Activated naive CD8-positive, alpha-beta T cell treated with anti-CD3 and anti-CD28 coated beads for 36 hours (primary cell): ENCODE measurements at places on chromosomes 5 and 9. TPM values are rescaled to one million over a fixed set of nuclear protein-coding genes. Genes with fewer than 3 reads are reported as not detected.

GRCh38 chr9:114633438-114634089, 22.5 kb downstream of the TMEM268 start:
- no peak for DNase-seq

- DNase-seq = no peak
These were observed 64.8 kb upstream of the TTC23L start for GRCh38 chr5:34774139-34774538.

GRCh38 chr5:140312067-140312790, 9.3 kb upstream of the PFDN1 start:
- no peak for DNase-seq

GRCh38 chr5:14669975-14670374, 5.5 kb downstream of the OTULIN start:
- DNase-seq = no peak

GRCh38 chr5:137078171-137078665, 420.9 kb downstream of the SPOCK1 start:
- DNase-seq = no peak

DNA sequence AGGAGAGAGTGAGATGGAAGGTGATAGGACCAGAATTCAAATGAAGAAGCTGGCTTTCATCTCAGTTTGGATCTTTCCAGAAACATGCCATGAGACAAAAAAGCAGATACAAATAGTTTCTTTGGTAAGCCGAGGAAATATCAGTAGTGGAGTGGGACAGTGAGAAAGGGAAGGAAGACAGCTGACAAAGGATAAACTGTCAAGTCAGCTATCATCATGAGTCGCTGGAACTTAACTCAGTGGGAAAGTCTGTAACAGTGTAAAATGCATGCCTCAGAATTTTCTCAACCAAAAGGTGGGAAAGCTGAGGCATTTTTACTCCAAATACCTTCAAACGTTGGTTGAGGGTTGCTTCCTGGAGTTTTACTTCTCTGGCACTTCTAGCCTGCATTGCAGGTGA, 129.8 kb downstream of the PLPPR1 start:
- DNase-seq = no peak

GRCh38 chr5:51997949-51998348, 614.7 kb downstream of the ISL1 start:
- DNase-seq = no peak

DNA sequence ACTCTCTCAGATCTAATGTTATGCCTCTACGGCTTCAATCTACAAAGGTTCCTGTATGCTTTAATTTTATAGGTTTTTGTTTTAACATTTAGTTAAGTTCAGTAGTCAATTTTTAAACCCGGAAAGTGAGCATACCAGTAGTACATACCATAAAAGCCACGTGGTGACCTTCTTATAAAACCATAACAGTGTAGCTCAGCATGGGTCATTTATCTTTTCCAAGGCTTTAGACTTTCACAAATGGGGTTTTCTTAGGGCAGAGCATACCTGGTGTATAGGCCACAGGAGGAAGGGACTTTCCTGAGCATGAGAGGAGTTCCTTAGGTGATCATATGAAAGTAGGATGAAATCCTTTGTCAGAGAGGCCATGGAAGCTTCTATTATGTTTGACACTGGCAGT, 23.2 kb downstream of the ECM2 start:
- no peak for DNase-seq

GRCh38 chr5:167511-167910, 23.8 kb upstream of the LRRC14B start:
- no peak for DNase-seq

- DNase-seq = no peak
These were observed at the start of gene TAL2 for GRCh38 chr9:105662184-105663104. Gene TAL2 (plus strand): TSS chr9:105662457. CDS start chr9:105662497, 40 bp downstream.

- no peak for DNase-seq
These were observed 43.9 kb downstream of the MAP1B start for GRCh38 chr5:72151169-72151568.

GRCh38 chr5:53427965-53428364, 52.5 kb upstream of the FST start:
- no peak for DNase-seq

DNA sequence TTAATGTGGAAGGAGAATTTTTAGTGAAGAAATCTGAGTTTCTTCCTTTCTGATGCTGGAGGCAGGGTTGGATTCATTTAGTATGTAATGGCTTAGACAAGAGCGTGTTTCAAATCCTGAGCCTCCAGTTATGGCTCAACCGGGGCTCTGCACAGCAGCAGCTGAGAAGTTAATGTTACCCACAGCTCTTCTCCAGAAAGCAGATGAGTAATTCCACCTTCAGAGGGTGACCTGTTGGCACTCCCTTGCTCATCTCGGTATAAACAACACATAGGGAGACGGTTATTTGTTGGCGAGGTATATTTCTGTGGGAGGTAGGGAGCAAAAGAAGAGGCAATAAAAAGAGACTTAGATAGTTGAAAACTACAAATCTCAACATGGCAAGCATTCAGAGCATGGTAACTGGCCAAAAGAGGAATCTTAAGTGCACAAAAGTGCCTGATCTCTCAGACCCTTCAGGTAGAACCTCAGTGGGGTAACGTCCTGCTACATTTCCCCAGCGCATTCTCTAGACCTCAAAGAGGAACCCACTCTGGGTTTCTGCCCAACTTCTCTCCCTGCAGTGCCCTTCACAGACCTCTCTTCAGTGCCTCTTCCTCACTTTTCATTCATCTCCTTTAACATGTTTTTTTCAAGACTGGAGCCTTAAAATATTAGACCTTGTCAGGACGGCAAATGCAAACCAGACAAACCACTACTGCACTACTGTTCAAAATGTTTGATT, 417.5 kb upstream of the ADAMTSL1 start:
- DNase-seq = no peak

- no peak for DNase-seq
These were observed 53.2 kb downstream of the GOLM1 start for GRCh38 chr9:86046071-86046636.

DNA sequence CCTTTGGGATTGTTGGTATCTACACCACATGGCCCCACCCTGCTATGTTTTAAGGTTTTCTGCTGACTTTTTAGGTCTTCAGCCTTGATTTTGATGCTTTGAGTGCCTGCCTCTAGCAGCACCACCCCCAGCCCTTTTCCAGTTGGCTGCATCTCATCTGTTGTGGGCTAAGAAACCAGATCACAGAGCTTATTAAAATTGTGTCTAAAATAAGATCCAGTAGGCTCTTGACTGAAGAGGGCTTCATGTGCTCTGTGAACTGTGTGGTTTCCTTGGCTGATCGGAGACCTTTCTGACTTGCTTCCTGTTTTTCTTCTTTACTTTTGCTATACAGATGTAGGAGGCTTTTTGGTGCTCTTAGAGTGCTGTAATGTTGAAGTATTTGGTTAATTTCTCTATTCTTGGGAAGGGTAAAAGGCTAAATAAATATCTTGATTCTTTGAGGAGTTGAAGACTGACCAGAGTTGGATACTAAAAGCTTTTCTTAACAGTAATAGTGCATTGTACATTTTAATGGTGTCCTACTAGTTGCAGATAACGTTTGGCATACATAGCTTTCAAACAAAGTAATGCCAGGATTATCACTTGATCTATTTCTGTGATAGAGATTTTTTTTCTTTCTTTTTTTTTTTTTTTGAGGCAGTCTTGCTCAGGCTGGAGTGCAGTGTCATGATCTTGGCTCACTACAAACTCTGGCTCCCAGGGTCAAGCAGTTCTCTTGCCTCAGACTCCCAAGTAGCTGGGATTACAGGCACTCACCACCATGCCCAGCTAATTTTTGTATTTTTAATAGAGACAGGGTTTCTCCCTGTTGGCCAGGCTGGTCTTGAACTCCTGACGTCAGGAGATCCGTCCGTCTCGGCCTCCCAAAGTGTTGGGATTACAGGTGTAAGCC, 4.5 kb downstream of the UBE2D2 start:
- DNase-seq = peak; percentile 51

- no peak for DNase-seq
These were observed 166.4 kb upstream of the SMIM23 start for GRCh38 chr5:171619196-171619595.

- no peak for DNase-seq
These were observed 235.2 kb downstream of the NR3C1 start for GRCh38 chr5:143168171-143168741.

GRCh38 chr5:155839251-155840037, 487.5 kb upstream of the SGCD start:
- no peak for DNase-seq

- no peak for DNase-seq
These were observed 7.0 kb downstream of the NDOR1 start for GRCh38 chr9:137212520-137212919.

DNA sequence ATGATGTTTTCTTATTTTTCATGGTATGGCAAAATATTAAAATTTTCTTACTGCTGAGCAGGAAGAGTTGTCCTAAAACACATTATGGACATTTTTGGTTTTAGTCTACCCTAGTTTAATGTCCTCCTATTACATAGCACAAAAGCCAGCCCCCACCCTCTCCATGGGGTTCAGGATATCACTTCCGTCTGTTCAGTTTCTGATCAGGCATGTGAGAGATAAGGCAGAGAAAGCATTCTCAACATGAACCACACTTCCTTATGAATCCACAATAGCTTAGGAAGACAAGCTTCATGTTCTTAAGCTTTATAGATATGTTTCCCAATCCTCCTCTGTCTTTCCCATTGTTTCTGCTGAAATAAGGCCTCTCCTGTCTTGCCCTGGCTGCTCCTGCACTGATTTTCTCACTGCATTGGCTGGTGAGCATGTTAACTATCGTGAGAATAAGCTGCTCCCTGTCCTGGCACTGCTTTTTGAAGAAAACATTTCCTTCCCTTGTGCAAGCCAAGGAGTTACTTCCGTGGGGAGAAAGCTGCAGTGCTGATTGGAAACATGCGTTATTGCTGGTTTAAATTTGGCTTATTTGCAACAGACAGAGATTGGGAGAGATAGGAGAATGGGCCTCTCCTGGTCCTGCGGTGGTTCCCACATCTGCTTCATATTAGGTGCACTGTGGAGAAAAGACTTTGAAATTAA, 260.3 kb upstream of the RPS23 start:
- no peak for DNase-seq

- no peak for DNase-seq
These were observed 432 bp downstream of the HSPA9 start for GRCh38 chr5:138574744-138575193.

The CCDC192 gene
- not detected for total RNA-seq

The IER5L gene
- 1.1 TPM for total RNA-seq

The SLCO6A1 gene
- total RNA-seq = not detected

The FABP6 gene
- total RNA-seq = not detected

The IFNB1 gene
- 1.2 TPM for total RNA-seq

The RETREG1 gene
- 25.1 TPM for total RNA-seq

The ASPN gene
- total RNA-seq = not detected

The EQTN gene
- not detected for total RNA-seq

The AQP7 gene
- not detected for total RNA-seq

The HAVCR2 gene
- total RNA-seq = 25.2 TPM

The THBS4 gene
- 0.76 TPM for total RNA-seq
